ENCODE measurements at places on chromosomes 6 and 20.

DNA sequence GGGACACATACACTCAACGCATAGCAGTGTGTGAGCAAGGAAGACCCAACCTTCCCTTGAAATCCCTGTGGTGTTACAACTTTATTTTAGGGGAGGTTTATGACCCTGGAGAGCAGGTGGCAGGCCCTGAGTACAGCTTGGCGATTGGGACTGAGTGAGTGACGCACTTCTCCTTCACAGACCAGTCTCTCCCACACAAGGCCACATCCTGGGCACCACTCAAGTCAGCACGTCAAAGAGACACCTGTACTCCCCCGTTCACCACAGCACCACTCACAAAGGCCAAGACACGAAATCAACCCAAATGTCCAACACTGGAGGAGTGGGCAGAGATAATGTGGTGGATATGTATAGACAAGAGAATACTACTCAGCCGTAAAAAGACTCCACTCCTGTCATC, 57.0 kb upstream of the FRMD1 start:
- no peak for DNase-seq

GRCh38 chr6:35213824-35214756, at the start of gene SCUBE3:
Gene SCUBE3 (plus strand): TSS chr6:35213956. CDS start chr6:35214419, 463 bp downstream.
- no peak for DNase-seq

DNA sequence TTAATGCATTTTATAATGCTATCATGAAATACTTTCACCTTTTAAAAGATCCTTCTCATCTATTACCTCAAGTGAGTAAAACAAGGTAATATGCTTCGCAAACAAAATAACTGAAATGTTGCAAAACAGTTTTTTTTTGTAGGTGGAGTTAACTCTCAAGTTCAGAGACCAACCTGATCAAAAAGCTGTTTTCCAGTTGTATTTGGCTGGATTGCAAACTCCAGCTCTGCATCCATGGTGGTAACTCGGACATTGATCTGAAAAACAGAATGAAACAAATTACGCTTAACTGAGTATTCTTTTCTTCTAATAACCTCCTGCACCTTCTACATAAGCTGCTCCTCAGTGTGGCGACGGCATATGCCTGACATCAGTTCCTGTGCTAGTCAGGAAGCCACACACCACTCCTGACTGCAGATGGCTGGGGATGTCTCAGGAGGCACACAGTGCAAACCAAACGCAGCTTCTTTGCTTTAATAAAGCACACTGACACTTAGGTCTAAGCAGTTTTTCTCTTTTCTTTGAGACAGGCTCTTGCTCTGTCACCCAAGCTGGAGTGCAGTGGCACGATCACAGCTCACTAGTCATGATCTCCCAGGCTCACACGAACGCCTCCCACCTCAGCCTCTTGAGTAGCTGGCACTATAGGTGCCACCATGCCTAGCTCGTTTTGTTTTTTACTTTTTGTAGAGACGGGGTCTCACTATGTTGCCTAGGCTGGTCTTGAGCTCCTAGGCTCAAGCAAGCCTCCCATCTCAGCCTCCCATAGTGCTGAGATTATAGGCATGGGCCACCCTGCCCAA, 29.9 kb downstream of the EZR start:
- no peak for DNase-seq

GRCh38 chr6:165308926-165309731, at the start of gene C6orf118:
Gene C6orf118 (minus strand): TSS chr6:165309605. CDS start chr6:165309586, 19 bp downstream.
- DNase-seq, result no peak

DNA sequence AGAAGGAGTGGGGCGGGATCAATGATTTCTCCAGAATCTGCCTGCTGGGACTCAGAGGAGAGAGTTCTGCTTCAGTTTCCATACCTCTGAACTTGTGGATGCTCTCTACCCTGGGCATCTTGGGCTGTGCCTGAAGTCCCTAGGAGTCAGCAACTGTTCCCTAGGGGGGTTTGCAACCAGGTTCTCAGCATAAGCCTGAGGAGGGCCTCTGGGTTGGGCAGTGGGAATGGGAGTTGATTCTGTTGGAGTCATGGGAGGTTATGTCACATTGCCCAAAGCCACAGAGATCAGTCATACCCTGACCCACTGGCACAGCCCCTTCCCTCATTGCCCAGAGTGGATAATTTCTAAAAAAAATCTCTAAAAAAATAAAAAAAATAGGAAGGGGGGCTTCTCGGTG, 47.4 kb downstream of the MOCS1 start:
- no peak for DNase-seq

DNA sequence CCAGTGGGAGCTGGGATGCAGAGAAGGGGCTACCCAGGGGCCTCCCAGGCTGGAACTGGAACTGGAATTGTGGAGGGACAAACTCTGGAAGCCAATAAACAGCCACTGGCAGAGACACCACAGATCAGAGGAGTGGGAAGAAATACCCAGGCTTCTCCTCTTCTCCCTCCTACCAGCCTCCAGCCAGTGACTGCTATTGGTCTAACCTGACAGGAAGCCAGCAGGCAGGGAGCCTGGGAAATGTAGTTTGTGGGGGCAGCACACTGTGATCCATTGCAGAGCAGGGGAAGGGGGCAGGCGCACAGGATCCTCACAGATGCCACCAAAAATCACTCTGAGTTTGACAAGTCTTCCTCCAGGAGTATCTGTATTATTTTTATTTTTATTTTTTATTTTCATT, 12.1 kb upstream of the MLN start:
- DNase-seq, result peak; percentile 43

- no peak for DNase-seq
Measured at GRCh38 chr6:130681028-130681427, 146.2 kb upstream of the SMLR1 start.

DNA sequence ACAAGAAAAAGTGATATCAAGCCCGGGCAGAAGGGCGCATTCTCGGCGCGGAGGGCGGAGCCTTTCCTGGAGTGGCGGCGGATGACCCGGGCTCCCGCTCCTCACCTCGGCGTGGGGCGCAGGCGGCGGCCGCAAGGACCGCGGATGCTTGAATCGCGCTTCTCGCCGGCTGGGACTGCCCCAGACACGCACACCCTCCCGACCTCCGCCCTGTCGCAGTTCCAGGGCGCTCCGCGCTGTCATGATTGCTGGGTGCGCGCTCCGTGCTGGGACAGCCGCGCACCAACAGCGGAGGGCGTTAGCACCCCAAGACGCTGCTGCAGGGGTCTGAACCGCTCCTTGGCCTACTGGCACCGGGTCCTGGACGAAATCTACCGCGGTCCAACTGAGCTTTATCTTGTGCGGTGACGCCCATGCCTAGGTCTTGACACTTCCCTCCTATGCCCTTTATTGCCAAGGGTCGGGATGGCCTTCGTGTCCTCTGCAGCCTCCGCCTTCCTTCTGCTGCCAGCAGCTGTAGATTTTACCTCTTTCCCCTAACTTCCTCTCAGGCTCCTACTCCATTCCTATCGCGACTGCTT, 43.3 kb downstream of the IRAK1BP1 start:
- no peak for DNase-seq

GRCh38 chr6:22550971-22551670, 18.2 kb upstream of the HDGFL1 start:
- no peak for DNase-seq

GRCh38 chr6:24821860-24822444, 23.2 kb upstream of the ARMH2 start:
- no peak for DNase-seq

DNA sequence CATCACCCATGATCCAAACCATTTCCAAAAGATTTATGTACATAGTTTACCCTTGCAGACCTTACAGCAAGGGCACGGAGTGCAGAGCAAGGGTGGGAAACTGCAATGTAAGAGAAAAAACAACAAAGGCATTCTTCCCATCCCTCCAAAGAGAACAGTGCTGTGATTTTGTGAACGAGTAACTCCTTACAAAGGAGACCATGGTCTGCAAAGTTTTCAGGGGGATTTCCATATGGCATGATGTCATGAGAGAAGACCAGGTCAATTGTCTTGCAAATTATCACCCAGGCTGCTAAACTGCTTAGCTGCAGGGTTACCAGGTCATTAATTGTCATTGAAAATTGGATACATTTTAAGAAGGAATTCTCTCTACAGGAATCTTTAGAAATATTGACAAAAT, 58.3 kb downstream of the LAMP5 start:
- DNase-seq, result no peak

DNA sequence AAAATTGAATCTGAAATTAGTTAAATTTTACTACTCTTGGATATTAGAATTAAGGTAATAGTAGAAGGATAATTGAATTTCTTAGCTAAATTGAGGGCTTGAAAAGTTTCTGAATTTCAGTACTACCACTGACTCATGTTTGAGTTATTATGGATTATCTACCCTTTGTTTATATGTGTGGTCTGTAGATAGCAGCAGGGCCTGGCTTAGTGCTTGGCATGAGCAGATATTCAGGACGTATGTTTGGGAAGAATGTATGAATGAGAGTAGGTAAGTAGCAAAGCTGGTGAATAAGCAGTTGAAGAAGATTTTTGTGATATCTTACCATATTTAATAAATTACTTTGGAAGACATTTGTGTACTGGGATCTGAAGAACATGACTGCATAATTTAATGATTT, 152.7 kb downstream of the MACROD2 start:
- DNase-seq, result no peak

DNA sequence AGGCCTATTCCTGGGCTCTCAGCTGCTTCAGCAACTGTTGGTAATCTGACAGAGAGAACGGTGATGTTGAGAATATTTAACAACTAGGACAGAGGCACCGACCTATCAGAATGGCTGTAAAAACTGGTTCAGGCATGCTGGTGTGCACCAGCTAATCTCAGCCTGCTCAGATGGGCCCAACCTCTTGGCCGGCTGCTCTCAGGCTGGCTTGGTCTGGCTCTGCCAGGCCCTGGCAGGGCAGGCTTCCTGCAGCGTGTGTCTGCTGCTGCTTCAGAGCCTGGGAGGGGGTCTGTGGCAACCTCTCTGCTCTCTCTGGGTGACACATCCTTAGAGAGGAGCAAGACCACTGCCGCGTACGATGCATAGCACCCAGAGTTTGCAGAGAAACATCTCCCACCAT, 4.8 kb downstream of the SLC2A12 start:
- DNase-seq, result no peak

- DNase-seq, result no peak
Measured at GRCh38 chr6:56647172-56647762, 4.6 kb upstream of the DST start.

DNA sequence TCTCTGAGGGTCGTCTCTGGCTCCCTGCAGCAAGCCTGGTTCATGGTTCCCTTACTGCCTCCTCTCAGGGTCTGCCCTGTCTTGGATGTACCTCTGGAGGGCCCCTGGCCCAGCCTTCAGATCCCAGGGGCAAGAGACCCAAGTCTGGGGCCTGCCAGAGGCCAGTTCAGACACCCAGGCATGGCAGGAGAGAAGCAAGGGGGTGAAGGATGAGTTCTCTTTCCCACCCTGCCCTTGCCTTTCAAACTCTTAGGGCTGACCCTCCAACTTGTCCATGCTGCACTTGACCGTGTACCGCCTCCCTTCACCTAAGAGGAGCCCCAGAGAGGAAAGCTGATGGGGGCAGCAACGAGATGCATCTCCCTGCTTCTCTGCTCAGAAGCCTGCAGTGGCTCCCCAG, 4.2 kb downstream of the GDAP1L1 start:
- no peak for DNase-seq

- DNase-seq, result no peak
Measured at GRCh38 chr6:63683071-63683603, 47.5 kb downstream of the PHF3 start.

DNA sequence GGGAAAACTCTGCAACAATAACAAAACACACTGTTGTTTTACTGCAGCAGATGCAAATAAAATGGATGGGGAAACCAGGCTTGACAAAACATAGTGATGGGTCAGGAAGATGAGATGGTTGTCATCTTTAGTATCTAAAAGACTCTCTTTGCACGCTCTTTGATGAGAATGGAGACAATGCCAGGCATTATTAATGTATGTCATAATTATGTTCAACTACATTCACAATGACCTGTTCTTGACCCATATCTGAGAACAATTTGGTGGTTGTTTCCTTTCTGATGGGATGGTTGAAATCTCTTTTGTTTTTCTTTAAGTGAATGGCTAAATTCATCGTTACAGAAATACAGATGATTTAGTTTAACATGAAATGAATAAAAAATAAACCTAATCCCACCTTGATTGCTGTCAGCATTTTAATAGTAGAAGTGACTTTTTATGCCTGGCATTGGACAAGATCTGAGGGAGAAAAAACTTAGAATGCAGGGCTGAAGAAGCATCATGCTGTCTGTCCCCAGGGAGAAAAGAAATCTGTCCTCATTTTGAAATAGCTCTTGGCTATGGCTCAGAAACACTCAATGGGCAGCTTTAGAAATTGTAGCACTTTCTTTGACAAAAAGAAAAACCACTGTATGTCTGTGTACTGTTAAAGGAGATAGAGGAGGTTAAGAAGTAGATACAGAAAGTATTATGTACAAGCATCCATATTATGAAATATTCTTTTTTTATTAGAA, 12.4 kb upstream of the GRIK2 start:
- DNase-seq, result no peak

- DNase-seq, result no peak
Measured at GRCh38 chr20:51528263-51529027, 14.1 kb downstream of the NFATC2 start.

DNA sequence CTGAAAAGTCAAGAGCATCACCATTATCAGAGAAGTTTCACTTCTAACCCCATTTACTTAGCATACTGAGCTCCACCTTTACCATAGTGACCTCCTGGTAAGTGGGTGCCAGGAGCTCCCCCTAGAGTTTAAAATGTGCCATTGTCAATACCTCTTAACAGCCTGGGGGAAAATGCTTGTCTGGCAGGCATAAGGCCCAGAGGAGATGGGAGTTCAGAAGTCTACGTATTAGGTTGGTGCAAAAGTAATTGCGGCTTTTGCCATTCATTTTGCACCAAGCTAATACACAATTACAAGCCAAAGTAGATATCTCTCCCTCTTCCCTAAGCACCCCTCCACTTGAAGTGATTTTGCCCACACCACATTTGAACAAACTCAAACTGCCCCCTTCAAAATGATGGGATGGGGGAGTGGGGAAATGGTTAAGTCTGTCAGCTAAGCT, 919.0 kb downstream of the KIF16B start:
- peak; percentile 18 for DNase-seq

- DNase-seq, result no peak
Measured at GRCh38 chr6:90893400-90893799, 306.5 kb upstream of the MAP3K7 start.

- DNase-seq, result no peak
Measured at GRCh38 chr20:6055161-6055783, 1.4 kb upstream of the LRRN4 start.

GRCh38 chr6:120534954-120535353, 799.3 kb downstream of the TBC1D32 start:
- DNase-seq, result no peak

DNA sequence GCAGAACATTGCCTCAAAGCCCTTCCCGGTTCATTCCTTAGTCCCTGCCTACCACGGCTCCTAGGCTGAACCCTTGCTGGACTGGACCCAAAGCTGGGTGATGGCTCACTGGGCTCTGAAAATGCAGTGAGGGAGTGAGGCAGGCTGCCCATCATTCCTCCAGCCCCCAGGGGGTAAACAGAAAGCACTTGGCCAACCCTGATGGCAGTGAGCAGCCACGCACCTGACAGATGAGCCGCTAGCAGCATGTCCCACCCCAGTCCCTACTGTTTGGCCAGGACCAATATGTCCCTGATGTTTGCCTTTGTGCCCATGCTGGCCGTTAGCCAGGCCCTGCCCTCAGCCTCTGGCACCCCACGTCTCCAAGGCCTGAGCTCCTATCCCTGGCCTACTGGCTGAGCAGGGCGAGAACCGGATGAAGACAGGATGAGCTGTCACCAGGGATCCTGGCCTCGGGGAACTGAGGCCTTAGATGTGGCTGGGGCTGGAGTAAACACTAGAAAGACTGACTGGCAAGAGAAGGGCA, 19.4 kb upstream of the BAK1 start:
- DNase-seq, result no peak

GRCh38 chr20:10629946-10630650, 43.7 kb downstream of the JAG1 start:
- no peak for DNase-seq
